ENCODE measurements at places on chromosomes 3 and 15. TPM values are rescaled to one million over a fixed set of nuclear protein-coding genes. Genes with fewer than 3 reads are reported as not detected.

The GDPGP1 gene
- 8.0 TPM for total RNA-seq

The RARB gene
- total RNA-seq, result 1.3 TPM

The STOML1 gene
- 13.4 TPM for total RNA-seq

The OR5AC2 gene
- total RNA-seq, result not detected

The FAN1 gene
- total RNA-seq, result 12.7 TPM

The BTLA gene
- not detected for total RNA-seq

The PRR20G gene
- total RNA-seq, result not detected

The LMAN1L gene
- 0.15 TPM for total RNA-seq

The GOLIM4 gene
- 20.7 TPM for total RNA-seq

The LNP1 gene
- 2.9 TPM for total RNA-seq

The COLQ gene
- total RNA-seq, result 1.8 TPM

The RHCG gene
- 0.69 TPM for total RNA-seq

The KCNH8 gene
- total RNA-seq, result 0.31 TPM

The CCR9 gene
- not detected for total RNA-seq

The POLQ gene
- 5.1 TPM for total RNA-seq

The C3orf22 gene
- total RNA-seq, result not detected

The TTLL13 gene
- total RNA-seq, result not detected

The RAB27A gene
- total RNA-seq, result 106 TPM

The TRPM1 gene
- 171 TPM for total RNA-seq

The ATOSA gene
- total RNA-seq, result 22.0 TPM

The SEMA7A gene
- total RNA-seq, result 16.2 TPM

The CRABP1 gene
- not detected for total RNA-seq

The CTXND1 gene
- total RNA-seq, result 15.7 TPM

The NGLY1 gene
- 28.4 TPM for total RNA-seq

The NEK10 gene
- 1.3 TPM for total RNA-seq

The FAM131A gene
- total RNA-seq, result 22.5 TPM

The MORC1 gene
- total RNA-seq, result under 0.01 TPM

The FOXB1 gene
- total RNA-seq, result not detected

The ASB14 gene
- not detected for total RNA-seq

The KPNA4 gene
- 29.6 TPM for total RNA-seq

The CKMT1A gene
- not detected for total RNA-seq

The MAP1A gene
- total RNA-seq, result 2.3 TPM

The GBE1 gene
- total RNA-seq, result 39.3 TPM

The SACM1L gene
- 26.8 TPM for total RNA-seq

The DCP1A gene
- total RNA-seq, result 27.3 TPM

The CHRNB4 gene
- total RNA-seq, result 0.69 TPM

The SLC6A20 gene
- total RNA-seq, result not detected
